ENCODE measurements at places on chromosomes 16 and 17.

DNA sequence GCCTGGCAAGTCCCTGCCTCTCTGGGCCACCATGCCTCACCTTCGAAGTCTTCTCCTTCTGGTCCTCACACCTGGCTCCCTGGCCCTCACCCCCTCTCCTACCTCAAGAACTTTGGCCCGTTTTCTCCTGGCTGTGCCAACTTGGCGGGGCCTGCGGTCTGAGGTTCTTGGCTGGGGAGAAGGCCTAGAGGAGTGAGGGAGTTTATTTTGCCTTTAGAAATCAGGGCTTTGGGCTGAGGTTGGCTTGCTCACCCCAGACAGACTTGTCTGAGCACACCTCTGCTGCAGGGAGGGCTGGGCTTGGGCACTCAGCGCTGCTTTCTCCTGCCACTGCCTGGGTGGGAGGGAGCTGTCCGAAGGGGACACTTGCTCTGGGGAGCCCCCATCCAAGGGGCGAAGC lies 23.3 kb upstream of the TAC4 start:
- DNase-seq = no peak

DNA sequence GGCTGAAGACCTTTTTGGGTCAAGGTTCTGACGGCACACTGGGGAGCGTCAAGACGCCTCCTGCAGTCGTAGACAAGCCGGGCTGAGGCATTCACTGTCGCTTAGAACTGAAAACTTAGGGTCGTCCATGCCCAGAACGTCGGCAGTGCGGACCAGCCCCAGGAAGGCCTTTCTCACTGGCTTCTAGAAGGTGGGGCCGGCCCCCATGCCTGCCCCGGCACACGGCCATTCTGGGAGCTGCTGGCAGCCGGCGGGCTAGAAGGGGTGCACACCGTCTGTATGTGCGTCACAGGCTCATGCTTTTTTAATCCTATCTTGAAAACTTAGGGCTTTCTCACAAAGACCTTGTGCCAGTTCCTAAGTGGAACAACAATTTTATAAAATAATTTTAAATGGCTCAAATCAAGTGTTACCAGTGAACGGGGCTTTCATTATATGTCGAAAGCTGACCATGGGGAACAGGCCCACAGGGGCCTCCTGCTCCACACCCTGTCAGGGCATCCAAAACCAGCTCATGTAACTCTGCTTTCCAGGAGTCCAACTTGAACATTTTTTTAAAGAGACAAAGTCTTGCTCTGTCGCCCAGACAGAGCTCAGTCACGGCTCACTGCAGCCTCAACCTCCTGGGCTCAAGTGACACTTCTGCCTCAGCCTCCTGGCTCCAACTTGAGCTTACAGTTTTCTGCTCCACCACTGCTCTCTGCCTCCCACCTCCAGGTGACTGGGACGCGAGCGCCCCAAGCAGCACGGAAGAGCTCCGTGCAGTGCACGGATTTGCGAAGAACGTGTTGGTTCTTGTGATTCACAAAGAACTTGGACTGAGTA lies 111.2 kb downstream of the ANKRD11 start:
- peak; percentile 73 for DNase-seq

- no peak for DNase-seq
Observed at GRCh38 chr17:43577664-43578403, 31.7 kb upstream of the ETV4 start.

DNA sequence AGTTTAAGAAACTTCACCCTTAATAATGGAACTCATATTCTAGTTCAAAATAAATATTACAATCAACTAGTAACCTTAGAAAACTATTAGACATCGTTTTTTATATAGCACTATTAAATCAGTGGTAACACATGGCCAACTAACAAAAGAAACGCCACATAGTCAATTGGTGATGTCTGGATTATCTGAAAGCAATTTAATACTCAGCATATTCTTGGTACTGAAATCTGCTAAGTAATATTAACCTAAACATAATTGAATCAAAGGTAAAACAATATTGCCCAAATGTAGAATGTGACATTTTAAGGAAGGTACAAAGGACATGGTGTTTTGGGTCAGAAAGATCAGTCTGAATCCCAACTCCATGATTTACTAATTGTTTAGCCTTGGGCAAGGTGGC lies 11.1 kb upstream of the RSL1D1 start:
- no peak for DNase-seq

- peak; percentile 61 for DNase-seq
Observed at GRCh38 chr17:60439501-60439900, 17.2 kb downstream of the CHCT1 start.

All from GM23248 (cell line).